RCC 7860 (cell line): ENCODE measurements at places on chromosomes 4 and X.

DNA sequence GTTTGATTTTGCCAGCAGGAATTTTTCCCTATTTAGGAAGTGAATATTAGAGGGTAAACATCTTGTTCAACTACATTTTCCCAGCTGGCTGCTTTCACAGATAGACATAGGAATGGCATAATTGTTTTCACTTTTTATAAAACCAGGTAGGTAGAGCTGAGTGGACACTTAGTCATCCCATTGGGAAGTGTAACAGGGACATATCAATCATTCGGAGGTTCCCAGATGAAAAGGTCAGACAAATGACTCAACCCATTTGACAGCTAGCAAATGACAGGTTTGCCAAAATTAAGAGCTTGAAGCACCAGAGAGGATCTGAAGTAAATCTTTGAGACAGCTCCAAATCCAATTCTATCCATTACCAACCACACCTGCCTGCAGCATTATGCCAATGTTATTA, 205.3 kb downstream of the SLC39A8 start:
- no peak for DNase-seq

GRCh38 chr4:71304289-71304850, 34.5 kb upstream of the SLC4A4 start:
- DNase-seq, result peak; percentile 78

DNA sequence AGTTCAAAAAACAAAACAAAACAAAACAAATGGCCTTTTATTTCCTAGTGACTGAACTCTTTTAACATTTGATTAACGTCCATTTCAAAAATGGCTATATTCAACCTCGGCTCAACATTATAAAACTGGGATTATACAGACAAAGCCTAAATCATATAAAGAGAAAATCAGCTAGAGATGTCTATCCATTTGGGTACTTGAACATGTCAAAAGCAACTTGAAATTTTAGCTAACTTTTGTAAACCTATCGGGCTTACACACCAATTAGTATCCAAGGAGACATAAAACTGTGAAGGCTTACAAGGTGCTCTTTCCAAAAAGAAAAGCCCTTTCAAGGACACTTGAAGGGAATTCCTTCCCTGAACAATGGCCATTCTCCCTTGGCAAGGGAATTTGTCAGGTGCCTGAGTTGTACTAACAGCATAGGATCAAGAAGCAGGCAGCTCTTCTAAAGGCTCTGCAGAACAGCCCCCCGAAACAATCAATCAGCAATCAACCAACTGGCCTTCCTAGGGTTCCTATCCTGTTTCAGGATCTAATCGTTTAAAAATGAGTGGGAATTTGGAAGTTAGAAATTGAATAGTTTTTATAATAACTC, 633.7 kb upstream of the HTR2C start:
- no peak for DNase-seq

DNA sequence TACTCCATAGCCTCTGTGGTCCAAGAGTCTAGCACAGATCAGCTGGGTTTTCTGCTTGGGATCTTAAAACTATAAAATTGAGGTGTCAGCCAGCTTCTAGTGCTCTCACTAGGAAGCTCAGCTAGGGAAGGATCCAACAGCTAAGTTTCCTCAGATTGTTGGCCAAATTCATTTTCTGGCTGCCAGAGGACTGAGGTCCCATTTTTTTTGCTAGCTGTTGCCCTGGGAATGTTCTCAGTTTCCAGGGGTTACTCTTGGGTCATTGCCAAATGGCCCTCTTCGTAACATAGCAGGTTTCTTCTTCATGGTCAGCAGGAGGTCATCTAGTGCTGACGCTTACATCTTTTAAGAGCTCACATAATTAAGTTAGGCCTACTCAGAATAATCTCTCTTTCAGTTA, 2178.2 kb downstream of the ARAP2 start:
- no peak for DNase-seq

DNA sequence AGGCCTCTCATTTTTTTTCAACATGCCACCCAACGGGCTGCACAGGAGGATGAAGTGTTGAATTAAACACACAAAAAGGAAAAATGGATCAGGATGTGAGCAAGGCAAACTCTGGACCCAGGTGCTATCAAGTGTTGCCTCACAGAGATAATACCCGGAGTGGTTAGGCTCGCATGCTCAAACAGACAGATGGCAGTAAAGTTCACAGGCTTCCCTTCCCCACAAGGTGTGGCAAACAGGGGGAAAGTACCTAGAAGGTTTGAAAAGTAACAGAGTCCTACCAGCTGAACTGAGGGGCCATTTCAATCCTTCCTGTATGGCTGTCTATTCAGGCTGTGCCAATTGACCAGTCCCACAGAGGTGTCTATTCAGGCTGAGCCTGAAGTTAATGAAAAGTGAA, 123.9 kb upstream of the GC start:
- no peak for DNase-seq

- DNase-seq, result peak; percentile 66
Observed at GRCh38 chr4:168723020-168723419, 226.2 kb downstream of the PALLD start.
